Pancreas (tissue), 10 donors: ENCODE measurements at places on chromosomes 13 and 19. TPM values are rescaled to one million over a fixed set of nuclear protein-coding genes. Genes with fewer than 3 reads are reported as not detected.

GRCh38 chr19:14556662-14557188 is 15.1 kb downstream of the NDUFB7 start:
- no peaks in the 10 kb centered on the region for H3K27me3 ChIP-seq
- H3K27ac ChIP-seq: no peak overlapping the region
- peak; percentile 57 for DNase-seq
- H3K4me1 ChIP-seq: peaks cover 4% of the 10 kb centered on the region

DNA sequence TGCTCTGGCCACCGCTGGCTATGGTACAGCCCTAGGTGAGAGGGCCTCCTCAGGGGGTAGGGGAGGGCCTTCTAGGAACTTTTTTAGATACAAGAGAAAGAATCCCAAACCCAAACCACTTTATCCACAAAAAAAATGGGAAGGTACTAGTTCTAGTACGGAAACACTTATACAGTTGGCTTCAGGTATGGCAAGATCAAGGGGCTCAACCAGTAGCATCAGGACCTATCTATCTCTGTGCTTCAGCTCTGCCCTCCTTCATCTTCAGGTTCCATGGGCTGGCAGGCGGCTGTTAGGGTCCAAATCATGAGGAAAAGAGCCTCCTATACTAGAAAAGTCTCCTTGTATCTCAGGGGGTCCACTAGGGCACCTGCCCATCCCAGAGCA is 1.8 kb downstream of the MRI1 start:
- H3K4me1 ChIP-seq: no peaks in the 10 kb centered on the region
- no peaks in the 10 kb centered on the region for H3K36me3 ChIP-seq
- no peak overlapping the region for H3K27ac ChIP-seq
- H3K27me3 ChIP-seq: no peaks in the 10 kb centered on the region
- no peak for DNase-seq

DNA sequence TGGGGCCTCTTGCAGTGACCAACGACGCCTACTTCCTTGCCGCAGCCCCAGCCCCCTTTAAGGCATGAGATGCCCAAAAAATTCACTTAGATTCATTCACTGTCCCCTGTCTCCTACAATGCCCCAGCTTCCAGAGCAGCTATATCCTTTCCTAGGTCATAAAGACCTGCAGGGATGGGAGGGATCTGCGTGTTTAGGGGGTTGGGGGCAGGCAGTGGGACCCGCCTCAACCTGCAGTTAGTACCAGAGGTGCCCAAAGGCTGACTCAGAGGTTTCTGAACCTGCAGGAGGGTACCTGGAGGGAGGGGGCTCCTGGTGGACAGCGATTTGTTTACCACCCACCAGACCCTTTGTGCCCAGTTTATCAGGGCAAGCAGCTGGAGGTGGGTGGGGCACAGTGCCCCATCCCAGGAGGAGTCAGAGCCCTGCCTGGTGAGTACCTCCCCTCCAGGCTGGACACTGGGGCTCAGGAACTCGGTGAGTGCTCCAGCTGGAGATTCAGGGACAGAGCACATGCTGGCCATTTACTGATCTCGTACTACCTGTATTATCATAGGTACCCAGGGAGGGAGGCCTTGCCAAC is 10.1 kb downstream of the RPS28 start:
- H3K27ac ChIP-seq: no peak overlapping the region
- no peaks in the 10 kb centered on the region for H3K27me3 ChIP-seq
- no peak overlapping the region for H3K4me3 ChIP-seq
- DNase-seq: no peak
- no peaks in the 10 kb centered on the region for H3K4me1 ChIP-seq

GRCh38 chr13:31853643-31854326 is 114.5 kb downstream of the RXFP2 start:
- no peak overlapping the region for H3K4me3 ChIP-seq
- H3K36me3 ChIP-seq: no peaks in the 10 kb centered on the region
- H3K4me1 ChIP-seq: no peaks in the 10 kb centered on the region

DNA sequence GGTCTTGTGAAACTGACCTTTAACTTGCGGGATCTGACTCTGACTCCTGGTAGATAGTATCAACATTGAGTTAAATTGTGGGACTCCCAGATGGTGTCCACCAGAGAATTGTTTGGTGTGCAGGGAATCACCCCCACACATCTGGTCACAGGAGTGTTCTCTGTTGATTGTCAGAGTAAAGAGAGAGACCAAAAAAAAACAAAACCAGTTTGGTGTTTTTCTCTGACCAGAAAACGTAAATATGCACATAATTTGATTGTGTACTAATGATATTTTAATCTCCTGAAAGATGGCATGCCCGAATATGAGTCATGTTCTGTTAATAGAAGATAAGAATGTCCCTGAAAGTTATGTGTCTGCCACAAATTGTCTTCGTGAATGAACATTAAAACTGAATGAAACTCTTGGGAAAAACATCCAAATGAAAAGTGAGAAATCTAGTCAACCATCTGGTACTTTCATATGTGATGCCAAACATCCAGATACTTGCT is 118.5 kb upstream of the GPC6 start:
- no peak for DNase-seq
- no peak overlapping the region for H3K27ac ChIP-seq
- no peaks in the 10 kb centered on the region for H3K4me1 ChIP-seq
- no peaks in the 10 kb centered on the region for H3K27me3 ChIP-seq
- no peak overlapping the region for H3K4me3 ChIP-seq

DNA sequence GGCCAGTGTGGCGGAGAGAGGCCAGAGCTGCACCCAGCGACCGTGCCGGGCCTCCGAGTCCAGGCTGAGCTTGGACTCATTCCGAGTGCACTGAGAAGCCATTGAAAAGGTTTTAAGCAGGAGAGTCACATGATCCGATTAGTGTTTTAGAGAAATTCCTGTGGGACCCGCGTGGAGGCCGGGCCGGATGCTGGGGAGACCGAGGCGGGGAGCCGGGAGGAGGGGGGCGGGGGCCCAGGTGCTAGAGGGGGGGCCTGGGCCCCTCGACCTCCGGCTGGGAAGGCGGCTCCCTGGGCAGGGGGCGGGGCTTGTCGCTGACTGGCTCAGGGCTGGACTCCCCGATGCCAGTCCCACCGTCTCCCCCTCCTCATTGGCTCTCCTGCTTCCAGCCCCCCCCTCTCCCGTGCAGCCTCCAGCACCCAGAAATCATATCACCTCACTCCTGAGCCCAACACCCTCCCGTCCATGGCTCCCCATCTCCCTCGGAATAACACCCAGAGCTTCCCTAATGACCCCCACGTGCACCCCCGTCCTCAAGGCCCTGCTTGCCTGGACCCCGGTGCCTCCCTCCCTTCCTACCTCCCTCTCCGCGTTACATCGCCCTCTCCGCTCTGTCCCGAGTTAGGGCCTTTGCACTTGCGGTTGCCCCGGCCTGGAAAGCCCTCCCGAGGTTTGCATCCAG is 5.2 kb upstream of the ZNF579 start:
- DNase-seq: peak; percentile 76
- peaks cover 21% of the 10 kb centered on the region for H3K4me1 ChIP-seq
- no peaks in the 10 kb centered on the region for H3K36me3 ChIP-seq
- H3K27ac ChIP-seq: peak overlapping the region; percentile 51
- H3K4me3 ChIP-seq: peak overlapping the region; percentile 20
- no peaks in the 10 kb centered on the region for H3K27me3 ChIP-seq

- H3K27me3 ChIP-seq: no peaks in the 10 kb centered on the region
- no peaks in the 10 kb centered on the region for H3K36me3 ChIP-seq
- H3K27ac ChIP-seq: peak overlapping the region; percentile 42
- H3K4me1 ChIP-seq: no peaks in the 10 kb centered on the region
Measured at GRCh38 chr13:112657850-112658445, 31.9 kb upstream of the ATP11A start.

DNA sequence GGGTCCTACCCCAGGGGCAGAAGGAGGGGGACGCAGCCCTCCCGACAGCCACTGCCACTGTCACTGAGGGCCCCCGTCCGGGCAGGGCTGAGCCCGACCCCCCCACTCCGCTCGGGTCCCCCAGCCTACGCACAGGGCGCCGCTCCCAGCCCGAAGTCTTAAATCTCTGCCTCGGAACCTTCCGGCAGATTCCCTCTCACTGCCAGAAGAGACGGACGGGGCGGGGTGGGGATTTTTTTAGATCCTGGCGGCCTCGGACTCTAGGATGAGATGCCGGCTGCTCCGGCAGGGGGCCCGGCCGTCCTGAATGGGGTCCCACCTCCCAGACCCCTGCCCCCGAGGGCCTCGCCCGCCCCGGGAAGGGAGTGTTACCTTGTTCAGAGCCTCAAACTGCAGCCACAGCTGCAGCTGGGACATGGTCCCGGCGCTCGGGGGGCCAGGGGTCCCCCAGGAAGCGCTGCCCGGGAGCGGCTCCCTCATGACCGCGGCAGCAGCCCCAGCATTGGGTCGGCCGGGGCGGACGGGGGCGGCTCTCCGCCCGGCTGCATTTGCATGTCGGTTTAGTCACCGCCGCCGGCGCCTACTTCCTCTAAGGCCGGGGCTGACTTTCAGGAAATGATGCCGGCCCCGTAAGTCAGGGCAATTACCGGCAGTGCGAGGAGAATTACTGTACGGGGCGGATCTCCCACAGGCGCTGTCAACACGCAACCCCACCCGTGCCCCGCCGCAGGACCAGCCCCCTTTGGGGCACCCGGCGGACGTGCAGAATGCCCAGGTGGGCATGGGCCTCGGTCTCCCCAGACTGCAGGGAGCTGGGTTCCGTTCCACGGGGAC is 28.1 kb downstream of the GPX4 start:
- H3K36me3 ChIP-seq: peaks cover 5% of the 10 kb centered on the region
- H3K4me1 ChIP-seq: no peaks in the 10 kb centered on the region
- H3K4me3 ChIP-seq: peak overlapping the region; percentile 20
- peak; percentile 51 for DNase-seq
- peak overlapping the region; percentile 55 for H3K27ac ChIP-seq

DNA sequence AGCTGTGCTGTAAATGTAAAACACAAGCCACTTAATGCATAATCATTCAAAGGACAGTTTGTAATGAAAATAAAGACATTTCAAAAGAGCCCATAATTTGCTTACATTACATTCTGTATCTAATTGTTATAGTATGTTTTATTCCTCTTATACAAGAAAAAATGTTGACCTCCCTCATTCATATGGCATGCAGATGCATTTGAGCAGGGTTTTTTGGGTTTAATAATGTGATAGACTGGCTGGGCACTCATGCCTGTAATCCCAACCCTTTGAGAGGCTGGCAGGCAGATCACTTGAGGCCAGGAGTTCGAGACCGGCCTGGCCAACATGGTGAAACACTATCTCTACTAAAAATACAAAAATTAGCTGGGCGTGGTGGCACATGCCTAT is 11.6 kb upstream of the ARL11 start:
- no peaks in the 10 kb centered on the region for H3K27me3 ChIP-seq
- H3K27ac ChIP-seq: no peak overlapping the region
- no peaks in the 10 kb centered on the region for H3K36me3 ChIP-seq
- H3K4me3 ChIP-seq: no peak overlapping the region
- no peaks in the 10 kb centered on the region for H3K4me1 ChIP-seq
- DNase-seq: no peak

GRCh38 chr13:66503890-66504289 is 726.2 kb downstream of the PCDH9 start:
- no peaks in the 10 kb centered on the region for H3K4me1 ChIP-seq
- H3K4me3 ChIP-seq: no peak overlapping the region
- DNase-seq: no peak
- no peaks in the 10 kb centered on the region for H3K27me3 ChIP-seq
- no peaks in the 10 kb centered on the region for H3K36me3 ChIP-seq

DNA sequence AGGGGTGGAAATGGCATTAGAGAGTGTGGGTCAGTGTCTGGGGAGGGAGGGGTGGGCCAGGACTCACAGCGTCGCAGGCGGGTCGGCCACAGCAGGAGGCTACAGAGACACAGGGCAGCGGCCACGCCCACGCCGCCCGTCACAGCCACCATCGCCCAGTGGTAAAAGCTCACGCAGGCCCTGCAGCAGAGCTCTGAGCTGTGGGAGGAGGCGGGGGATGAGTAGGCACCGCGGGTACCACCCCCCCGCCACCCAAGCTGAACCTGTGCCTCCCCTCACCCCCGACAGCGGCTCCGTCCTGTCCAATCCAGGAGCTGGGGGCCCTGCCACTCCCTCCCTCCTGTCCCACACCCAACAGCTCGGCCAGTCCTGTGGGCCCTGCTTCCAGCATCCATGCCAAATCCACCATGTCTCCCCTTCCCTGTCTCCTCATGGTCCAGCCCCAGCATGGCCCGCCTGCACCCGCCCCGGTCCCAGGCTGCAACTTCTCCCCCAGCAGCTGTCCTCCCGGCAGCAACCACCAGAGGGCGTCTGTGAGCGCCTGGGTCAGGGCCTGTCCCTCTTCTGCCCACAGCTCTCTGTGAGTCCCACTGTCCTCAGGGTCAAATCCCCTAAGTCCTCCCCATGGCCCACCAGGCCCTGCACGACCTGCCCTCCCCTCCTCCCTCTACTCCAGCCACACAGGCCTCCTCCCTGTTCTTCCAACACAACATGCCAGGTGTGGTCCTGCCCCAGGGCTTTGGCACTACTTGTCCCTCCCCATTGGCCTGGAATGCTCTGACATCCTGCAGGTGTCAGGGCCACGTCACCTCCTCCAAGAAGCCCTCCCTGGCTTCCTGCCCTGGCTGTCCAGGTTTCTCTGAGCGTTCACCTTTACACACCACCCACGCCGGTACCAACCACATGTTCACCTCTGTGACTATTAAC is 6.0 kb downstream of the TEKTIP1 start:
- DNase-seq: peak; percentile 95
- no peak overlapping the region for H3K27ac ChIP-seq
- no peaks in the 10 kb centered on the region for H3K27me3 ChIP-seq
- H3K36me3 ChIP-seq: no peaks in the 10 kb centered on the region
- no peak overlapping the region for H3K4me3 ChIP-seq
- H3K4me1 ChIP-seq: no peaks in the 10 kb centered on the region

Gene LNX2
- polyA plus RNA-seq: 10.1 TPM

Gene SLC17A7
- polyA plus RNA-seq: 0.30 TPM

Gene ZNF610
- polyA plus RNA-seq: 1.9 TPM

Gene PLIN4
- 23.6 TPM for polyA plus RNA-seq

Gene AMH
- polyA plus RNA-seq: 9.5 TPM
